ENCODE measurements at places on chromosomes 1 and 21.

DNA sequence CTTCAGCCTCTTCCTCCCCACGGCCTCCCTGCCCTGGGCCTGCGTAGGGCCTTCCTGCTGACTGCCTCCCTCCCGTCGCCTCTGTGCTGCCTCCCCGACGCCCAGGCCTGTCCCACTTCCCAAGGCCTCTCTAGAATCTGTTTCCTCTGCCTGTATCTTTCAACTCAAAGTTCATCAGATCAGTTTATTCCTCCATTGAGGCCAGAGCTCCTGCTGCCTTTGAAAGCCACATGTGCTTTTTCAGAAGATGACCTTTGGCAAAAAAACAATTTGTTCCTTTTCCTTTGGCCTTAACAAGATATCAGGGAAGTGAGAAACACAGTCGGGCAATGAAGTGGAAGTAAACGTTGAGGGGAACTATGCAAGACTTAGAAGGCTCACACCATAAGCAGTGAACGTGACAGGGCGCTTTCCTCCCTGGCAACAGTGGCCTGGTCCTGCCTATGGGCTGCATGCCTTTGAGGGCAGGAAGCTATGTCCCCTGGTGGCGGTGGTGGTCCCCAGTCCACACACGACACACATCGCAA is 85.9 kb downstream of the PSMG1 start:
- DNase-seq: no peak

GRCh38 chr1:7915826-7916500 is 24.7 kb downstream of the TNFRSF9 start:
- DNase-seq: no peak

- DNase-seq: no peak
Observed at GRCh38 chr1:202405928-202406327, 57.4 kb downstream of the PPP1R12B start.

DNA sequence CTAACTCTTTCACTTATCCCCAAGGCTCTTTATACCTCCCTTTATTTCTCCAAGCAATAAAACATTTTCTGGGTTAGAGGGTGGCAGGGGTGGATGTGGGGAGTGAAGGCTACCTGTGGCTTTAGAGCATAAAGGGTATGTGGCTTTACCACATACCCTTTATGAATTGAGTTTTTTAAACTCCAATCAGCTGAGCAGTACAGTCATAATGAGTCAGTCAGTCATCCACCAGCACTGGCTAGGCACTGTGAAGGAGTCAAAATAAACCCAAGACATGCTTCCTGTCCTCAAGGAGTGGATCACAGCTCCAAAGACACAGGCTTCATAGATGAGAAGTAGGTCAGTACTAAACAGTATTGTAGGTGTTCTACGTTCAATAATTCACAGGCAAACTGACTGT is 2.6 kb upstream of the TDRD10 start:
- no peak for DNase-seq

DNA sequence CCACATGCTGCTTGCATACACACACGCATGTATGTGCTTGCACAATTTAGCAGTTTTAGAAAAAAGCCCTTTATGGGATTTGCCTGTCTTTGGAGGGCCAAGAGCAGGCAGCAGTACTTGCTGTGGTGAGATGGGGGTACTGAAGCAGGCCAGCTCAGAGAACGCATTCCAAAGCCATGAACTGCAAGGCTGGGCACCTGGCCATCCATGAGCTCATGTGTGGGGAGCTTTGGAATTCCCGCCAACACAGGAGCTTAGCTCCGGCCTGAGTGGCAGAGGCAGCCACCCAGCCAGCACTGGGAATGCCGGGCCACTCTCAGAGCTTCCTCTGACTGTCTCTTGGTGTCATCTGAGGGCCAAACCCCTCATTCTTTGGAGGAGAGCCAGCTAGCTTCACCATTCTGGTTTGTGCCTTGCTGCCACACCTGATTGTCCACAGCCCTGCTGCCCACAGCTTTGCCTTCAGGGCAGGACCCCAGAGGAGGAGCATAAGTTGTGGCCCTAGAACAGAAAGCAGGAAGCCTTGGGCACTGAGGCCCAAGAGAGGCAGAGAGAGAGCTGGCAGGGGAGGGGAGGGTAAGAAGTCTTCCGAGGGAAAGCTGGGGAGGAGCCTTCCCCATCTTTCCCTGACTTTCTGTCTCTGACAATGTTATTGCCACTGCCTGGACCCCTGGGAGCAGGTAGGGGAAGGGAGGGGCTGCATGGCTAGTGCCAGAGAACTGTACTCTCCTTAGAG is 92.1 kb upstream of the POU3F1 start:
- DNase-seq: no peak

DNA sequence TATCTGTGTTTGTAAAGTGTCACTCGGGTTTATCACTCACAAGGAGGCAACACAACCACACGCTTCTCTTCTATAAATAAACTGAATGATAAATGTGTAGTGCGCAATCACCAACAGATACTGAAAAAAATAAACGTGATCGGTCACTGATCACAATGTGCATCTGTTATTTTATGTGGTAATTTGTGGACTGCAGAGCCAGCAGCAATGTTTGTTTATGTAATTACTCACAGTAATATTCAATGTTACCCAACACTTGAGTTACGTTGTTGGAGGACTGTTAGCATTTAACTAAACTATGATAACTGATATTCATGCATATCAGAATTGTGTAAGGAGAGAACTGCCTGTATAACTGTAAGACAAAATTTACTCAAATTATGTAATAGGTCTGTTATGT is 129.6 kb downstream of the USH2A start:
- DNase-seq: no peak

GRCh38 chr1:214902636-214903320 is 179.8 kb upstream of the KCNK2 start:
- DNase-seq: no peak

- DNase-seq: no peak
Observed at GRCh38 chr1:74422421-74423292, 89.8 kb downstream of the LRRC53 start.

- DNase-seq: no peak
Observed at GRCh38 chr1:107925565-107925964, 39.4 kb downstream of the VAV3 start.

GRCh38 chr1:167555971-167556714 is 2.6 kb upstream of the CREG1 start:
- DNase-seq: peak; percentile 82

DNA sequence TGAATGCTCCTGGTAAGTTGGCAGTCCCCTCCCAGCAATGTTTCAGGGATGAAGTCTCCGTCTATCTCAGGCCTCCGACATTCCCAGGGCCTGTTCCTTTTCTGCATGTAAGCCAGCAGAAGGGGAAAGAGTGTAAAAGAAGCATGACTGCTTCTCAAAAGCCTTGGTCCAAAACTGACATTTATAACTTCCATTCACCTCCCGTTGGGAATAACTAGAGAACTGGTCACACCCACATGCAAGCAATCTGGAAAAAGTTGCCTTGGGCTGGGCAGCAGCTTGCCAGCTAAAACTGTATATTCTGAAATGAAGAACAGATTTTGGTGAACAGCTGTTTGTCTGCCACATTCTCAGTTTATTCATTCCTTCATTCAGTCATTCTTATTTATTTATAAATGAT is 24.2 kb upstream of the NPL start:
- no peak for DNase-seq

- no peak for DNase-seq
Observed at GRCh38 chr1:78269591-78269990, 221.2 kb upstream of the PTGFR start.

GRCh38 chr1:109295712-109296415 is 10.9 kb downstream of the MYBPHL start:
- DNase-seq: no peak

GRCh38 chr1:23601968-23602876 is 42.9 kb upstream of the ID3 start:
- no peak for DNase-seq

GRCh38 chr1:242016479-242016878 is 17.6 kb upstream of the MAP1LC3C start:
- no peak for DNase-seq

DNA sequence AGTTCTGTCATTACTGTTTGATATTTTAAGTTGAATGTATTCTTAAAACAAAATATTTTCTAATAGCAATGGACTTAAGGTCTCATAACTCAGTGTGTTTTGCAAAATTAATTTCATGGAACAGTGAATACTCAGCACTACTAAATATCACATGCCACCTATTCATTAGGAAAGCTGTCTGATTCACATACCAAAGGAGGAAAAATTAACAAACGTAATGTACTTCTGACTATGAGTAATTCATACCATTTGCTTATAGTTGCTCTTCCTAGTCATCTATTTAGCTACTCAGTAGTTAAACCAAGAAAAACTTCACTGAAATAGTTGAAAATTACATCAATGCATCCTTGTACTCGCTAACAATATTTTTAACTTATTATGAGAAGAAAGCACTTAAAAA is 35.2 kb downstream of the TP53BP2 start:
- no peak for DNase-seq

- DNase-seq: no peak
Observed at GRCh38 chr1:172585861-172586260, 52.9 kb downstream of the SUCO start.

Data from GM12865 (cell line).